ENCODE measurements at places on chromosomes 11 and 22.

- DNase-seq = no peak
Observed at GRCh38 chr11:128576555-128576954, 10.8 kb downstream of the ETS1 start.

GRCh38 chr11:2687223-2687530 is 12.6 kb downstream of the KCNQ1OT1 start:
- DNase-seq = no peak

DNA sequence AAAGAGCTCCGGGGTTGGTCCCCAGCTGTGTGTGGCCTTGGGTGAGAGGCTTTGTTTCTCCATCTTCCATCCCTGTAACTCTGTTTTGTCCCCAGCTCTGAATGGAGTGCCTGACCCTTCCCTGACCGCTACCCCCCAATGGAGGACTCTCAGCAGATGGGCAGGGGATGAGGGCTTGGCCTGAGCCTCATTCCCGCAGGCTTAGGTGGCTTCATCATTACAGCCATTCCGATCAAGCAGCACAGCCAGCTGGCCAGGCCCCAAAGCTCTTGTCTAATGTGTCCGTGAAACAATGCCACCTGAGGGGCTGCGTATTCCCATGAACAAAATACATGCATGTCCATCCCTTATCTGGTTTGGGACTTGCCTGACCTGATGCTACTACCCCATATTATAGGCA is 3.9 kb upstream of the CDC42EP2 start:
- no peak for DNase-seq

DNA sequence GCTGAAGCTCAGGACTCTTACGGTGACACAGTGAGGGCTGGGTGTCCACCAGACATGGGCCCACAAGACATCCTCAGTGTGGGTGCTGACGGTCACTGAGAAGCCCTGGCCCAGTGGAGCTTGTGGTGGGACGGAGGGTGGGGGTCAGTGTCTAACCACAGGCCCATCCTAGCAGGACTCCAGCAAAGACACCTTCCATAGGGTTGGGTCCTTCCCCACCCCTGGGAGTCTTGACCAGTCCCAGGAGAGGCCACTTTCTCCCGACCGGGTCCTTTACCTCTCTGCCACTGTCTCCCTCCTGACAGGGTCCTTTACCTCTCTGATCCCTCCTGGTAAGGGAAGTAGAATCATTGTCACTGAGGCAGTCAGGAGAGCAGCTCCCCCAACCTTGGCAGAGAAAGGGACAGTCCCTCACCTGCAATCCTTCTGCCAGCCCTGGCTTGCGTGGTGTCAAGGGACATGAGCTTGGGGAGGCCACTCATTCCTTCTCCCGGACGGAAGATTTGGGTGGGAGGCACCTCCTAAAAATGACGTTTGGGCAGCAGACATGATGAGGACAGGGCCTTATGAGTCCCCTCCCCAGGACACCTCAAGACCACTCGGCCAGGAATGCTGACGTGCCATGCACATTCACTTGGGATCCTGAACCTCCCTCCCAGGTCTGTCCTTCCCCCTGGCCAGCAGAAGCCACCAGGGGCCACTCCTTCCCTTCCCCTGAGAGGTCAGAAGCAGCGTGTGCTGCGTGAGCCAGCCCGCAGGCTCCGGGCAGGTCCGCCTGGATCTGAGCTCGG is 91.5 kb upstream of the FGF3 start:
- DNase-seq = no peak
